ENCODE measurements at places on chromosomes 5 and 9.

DNA sequence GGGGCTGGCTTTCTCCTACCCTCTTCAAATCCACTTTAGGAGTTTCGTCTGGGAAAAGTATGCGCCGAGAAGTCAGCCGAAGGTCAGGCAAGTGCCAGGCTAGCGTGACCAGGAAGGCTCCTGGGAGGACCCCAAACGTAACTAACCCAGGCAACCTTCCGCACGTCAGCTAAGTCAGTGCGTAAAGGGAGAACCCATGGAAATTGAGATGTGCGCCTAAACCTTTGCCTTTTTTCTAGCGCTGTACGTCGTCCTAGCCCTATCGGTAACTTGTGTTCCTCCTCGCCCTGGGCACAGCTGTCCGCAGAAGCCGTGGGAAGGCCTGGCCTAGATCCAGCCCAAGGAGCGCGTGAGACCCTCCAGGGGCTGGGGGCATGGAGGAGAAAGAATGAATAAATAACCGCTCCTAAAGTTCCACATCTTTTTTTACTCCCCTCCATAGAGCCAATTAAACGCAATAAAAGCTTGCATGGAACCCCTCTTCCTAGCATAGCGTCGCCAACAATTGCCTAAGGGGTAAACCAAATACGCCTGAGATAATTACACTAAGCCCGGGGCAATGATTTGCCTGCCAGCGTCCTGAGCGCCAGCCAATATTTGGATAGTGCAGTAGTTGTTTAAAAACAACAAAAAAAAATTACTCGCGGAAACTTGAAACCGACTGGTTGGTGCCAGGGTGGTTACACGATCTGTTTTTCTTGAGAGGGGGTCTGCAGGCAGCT is 4.0 kb upstream of the FOXB2 start:
- no peaks in the 10 kb centered on the region for H3K36me3 ChIP-seq
- H3K27me3 ChIP-seq: peaks cover 73% of the 10 kb centered on the region
- DNase-seq: no peak
- no peak overlapping the region for H3K27ac ChIP-seq
- peak overlapping the region; percentile 19 for H3K4me3 ChIP-seq

DNA sequence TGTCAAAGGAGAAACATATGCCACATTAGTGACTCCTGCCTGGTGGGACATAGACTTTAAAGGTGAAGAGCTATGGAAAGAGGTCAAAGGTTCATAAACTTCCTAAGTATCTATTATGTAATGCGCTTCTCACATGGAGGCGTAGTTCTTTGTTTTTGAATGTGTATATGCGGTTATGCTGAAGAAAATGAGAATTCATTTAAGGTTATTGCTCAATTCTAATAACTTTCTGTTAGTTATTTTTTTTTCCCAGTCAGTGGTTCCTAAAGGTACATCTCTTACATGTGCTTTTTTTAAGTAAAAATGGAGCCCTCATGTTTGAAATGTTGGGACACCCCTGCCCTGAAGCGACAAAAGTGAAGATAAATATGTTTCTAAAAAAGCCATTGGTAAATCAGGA is 156.2 kb downstream of the SPATA31D1 start:
- H3K4me1 ChIP-seq: no peaks in the 10 kb centered on the region
- no peak overlapping the region for H3K4me3 ChIP-seq
- H3K27me3 ChIP-seq: no peaks in the 10 kb centered on the region
- H3K36me3 ChIP-seq: no peaks in the 10 kb centered on the region

DNA sequence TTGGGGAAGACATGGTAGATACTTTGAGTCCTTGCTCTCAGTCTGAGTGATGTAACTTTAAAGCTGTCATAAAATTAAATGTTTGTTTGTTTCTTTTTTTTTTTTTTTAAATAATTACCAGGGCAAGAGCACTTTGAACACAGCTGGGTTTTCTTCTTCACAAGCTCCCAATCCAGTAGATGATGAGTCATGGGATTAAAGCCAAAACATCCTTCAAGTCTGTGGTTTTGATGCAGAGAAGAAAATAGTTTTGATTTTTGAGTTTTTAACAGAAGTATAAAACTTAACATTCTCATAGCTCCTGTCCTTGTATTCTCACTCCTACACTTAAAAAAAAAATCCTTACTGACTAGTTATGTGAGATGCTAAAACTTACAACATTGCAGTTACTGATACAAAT is 34.8 kb upstream of the IL31RA start:
- no peak overlapping the region for H3K27ac ChIP-seq
- H3K27me3 ChIP-seq: peaks cover 24% of the 10 kb centered on the region
- no peak overlapping the region for H3K4me3 ChIP-seq
- DNase-seq: no peak
- peaks cover under 1% of the 10 kb centered on the region for H3K4me1 ChIP-seq

DNA sequence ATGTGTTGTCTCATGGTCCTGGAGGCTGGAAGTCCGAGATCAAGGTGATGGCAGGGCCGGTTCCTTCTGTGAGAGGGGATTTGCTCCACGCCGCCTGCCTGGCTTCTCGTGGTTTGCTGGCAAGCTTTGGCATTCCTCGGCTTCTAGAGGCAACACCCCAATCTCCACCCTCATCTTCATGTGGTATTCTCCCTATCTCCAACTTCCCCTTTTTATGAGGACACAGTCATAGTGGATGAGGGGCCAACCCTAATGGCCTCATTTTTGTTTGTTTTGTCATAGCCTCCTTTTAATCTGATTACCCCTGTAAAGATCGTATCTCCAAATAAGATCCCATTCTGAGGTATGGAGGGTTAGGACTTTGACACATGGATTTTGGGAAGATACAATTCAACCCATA is 41.7 kb upstream of the CLK4 start:
- no peaks in the 10 kb centered on the region for H3K36me3 ChIP-seq
- H3K27ac ChIP-seq: no peak overlapping the region
- H3K27me3 ChIP-seq: peaks cover 12% of the 10 kb centered on the region
- peaks cover 2% of the 10 kb centered on the region for H3K4me1 ChIP-seq

DNA sequence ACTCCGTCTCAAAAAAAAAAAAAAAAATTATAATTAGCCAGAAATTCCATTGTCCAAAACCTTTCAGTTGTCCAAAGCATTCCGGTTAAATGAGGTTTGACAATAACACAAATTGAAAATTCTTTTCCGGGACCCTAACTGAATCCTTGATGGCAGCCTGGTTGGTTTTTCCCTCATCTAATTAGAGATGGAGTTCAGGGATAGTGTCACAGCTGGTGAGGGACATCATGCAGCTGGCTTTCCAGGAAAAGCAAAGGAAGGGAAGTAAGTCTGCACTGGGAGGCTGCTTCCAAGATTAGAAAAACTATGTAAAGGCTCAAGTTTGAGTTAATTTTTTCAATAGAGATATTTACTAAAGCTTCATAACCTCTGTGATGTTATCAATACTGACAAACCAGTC is 195.4 kb downstream of the ADAMTS12 start:
- H3K4me1 ChIP-seq: no peaks in the 10 kb centered on the region
- peaks cover 7% of the 10 kb centered on the region for H3K27me3 ChIP-seq
- no peak overlapping the region for H3K4me3 ChIP-seq
- H3K36me3 ChIP-seq: no peaks in the 10 kb centered on the region
- no peak for DNase-seq

Measured in activated CD4-positive, alpha-beta T cell treated with anti-CD3 and anti-CD28 coated beads for 36 hours (primary cell).